ENCODE measurements at places on chromosomes 5 and 9.

DNA sequence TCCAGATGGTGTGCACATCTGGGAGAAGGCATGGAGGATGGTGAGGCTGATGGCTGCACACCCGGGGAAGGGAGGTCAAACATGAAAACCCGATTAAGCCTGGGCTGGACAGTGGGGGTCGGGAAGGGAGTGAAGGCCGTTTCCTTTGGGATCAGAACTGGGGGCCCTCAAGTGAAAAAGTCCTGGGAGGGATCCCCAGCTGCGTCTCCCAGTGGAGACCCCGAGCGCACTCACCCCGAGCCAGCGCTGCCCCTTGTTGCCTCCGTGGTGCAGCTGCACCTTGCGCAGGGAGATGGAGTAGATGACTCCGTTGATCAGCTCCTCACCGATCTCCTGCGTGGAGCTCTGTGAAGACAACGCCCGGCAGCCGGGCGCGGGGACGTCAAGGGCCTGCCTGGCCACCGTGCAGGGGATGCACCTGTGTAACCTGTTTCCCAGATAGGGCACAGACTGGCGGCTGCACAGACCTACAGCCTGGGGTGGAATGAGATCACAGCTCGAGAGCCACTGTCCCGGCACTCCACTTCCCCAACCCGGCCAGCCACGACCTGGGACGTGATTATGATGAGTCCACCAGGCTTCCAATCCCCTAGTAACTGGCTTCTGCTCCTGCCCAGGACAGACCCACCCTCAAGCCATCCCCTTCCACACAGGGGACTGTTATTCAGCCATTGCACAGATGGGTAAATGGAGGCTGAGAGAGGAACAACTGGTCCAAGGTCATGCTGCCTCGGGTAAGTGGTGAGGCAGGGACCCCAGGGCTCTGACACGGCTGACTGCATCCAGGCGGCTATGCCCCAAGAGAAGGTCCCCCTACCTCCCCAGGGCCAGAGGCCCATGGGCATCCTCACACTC, 9.0 kb downstream of the RALGDS start:
- no peak for DNase-seq

- no peak for DNase-seq
These were observed 871 bp downstream of the TRIO start for GRCh38 chr5:14143841-14144585.

GRCh38 chr5:151068433-151069197, 12.2 kb downstream of the TNIP1 start:
- DNase-seq: no peak

DNA sequence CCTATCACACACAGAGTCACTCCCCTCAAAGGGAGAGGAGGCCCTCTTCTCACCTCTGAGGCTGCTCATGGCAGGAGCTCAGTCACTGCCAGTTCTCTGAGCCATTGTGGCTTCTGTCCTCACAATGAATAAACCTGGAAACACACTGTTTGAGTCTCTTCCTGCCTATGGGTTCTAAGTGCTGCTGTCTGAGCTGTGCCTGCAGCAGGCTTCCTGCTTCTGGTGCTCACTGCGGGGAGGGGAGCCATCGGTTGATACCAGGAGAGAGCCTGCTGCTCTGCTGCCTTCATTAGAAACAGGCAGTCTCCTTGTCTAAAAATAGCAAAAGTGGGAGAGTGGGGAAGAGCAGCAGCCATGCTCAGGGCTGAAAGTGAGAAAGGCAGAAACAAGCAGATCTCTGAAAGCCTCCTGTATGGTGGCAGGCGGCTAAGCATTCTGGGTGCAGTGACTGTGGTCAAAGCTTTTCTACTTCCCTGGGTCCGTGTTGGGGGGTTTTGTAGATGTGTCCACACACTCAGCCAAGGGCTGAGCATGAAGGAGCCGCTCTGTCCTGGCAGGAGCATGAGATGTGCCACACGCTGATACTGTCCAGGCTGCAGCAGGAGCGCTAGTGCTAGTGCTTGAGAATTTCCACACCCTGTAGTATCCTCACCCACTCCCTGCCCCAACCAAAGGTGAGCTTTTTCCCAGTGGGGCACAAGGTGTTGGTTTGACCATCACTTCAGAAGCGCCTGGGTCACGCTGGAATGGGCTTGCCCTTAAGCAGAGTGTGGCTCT, 34.2 kb downstream of the PRKACG start:
- no peak for DNase-seq

Data from activated T-helper 1 cell treated with anti-CD3 and anti-CD28 coated beads, Interleukin-2, amount 50 U/mL, for 16 hours (primary cell).